HEK293T (cell line): ENCODE measurements at places on chromosomes 12 and 14.

- no peak for DNase-seq
These were observed 5.7 kb downstream of the NEUROD4 start for GRCh38 chr12:55025508-55025907.

DNA sequence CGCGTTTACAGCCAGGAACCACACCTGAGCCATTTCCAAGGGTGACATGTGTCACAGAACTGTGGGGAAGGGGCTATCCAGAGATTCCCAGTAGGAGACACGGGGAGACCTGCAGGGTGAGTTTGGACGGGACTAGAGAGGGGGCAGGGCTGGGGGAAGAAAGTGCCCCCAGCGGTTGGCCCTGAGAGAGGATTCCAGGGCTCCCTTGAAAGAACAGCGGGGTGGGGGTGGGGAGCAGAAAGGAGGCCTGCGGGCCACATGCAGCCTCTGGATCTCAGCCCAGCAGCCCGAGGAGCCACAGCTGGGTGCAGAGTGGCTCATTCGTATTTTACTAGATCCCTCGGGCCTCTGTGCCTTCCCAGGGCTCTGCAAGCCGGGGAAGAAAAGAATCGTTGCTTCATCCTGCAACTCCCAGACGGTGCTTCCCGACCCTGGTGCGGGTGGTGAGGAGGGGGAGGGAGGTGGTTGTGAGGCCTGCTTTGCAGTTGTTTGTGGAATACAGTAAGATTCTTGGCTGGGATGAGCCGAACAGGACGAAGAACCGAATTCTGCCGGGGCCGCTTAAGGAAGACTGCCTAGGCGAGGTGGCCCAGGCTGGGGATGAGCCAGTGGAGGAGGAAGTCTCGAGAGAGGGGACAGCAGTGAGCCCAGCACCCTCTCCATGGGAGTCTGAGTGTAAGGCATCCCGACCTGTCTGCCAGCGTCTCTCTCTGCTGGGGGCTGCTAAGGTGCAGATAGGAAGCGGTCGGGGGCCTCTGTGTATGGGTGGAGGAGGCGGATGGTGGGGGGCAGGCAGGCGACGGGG, 36.1 kb upstream of the ANKRD9 start:
- no peak for DNase-seq

- no peak for DNase-seq
These were observed 66.6 kb downstream of the BTG1 start for GRCh38 chr12:92079054-92079385.

- DNase-seq = peak; percentile 25
These were observed 31.5 kb upstream of the CCT2 start for GRCh38 chr12:69553628-69554248.

DNA sequence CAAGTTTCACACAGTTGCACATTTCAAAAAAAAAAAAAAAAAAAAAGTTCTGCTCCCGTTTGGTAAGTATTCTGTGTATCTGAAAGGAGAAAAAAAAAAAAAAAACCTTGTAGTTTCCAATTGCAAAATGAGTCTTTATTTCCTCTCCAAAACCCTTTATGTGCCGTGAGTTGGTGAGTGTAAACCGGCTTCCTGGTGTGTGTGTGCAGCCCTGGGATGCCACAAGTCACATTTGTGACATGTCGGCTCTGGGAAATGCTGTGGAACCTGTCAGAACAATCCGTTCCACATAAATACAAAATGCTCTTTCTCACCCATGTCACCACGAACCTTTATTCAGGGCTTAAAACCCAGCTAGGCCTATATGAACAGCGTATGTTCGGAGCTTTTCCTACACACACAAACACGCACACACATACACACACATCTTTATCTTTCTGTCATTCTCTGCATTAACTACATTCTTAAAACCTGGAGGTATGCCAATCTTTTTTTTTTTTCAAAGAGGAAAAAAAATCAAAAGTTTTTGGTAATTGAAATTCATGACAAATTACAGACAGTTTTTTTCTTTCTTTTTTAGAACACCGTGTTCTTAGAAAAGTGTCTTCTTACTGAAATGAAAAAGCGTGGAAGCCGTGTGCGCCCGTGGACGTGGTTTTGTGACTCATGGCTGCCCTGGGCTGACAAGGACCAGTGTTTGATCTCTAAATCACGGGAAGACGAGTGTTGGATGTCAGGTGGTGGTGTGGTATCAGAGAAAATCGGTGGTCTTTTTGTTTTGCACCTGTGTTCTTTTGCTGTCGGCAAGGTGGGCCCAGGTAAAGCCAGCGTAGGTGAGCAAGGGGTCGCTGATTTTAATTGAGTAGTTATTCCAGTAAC, 612.0 kb downstream of the VRK1 start:
- no peak for DNase-seq

GRCh38 chr14:96189281-96189711, 15.3 kb upstream of the BDKRB2 start:
- DNase-seq = no peak

- no peak for DNase-seq
These were observed 850.2 kb upstream of the TMEM132C start for GRCh38 chr12:127416796-127417195.

- no peak for DNase-seq
These were observed 6.0 kb downstream of the TMCC3 start for GRCh38 chr12:94644141-94644979.

GRCh38 chr14:60722107-60722356, 2.1 kb downstream of the SIX4 start:
- DNase-seq = no peak

- DNase-seq = no peak
These were observed 176.2 kb upstream of the PDZRN4 start for GRCh38 chr12:41011939-41012338.

DNA sequence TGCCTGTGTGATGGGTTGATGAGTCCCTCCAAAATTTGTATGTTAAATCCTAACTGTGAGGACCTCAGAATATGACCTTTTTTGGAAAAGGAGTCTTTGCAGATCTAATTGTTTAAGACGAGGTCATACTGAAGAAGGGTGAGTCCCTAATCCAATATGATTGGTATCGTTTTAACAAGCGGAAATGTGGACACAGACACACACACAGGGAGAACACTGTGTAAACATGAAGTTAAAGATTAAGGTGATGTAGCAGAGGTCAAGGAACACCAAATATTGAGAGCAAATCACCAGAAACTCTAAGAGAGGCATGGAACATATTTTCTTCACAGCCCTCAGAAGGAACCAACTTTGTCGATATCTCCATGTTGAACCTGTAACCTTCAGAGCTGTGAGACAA, 1106.7 kb downstream of the SLC6A15 start:
- DNase-seq = no peak

DNA sequence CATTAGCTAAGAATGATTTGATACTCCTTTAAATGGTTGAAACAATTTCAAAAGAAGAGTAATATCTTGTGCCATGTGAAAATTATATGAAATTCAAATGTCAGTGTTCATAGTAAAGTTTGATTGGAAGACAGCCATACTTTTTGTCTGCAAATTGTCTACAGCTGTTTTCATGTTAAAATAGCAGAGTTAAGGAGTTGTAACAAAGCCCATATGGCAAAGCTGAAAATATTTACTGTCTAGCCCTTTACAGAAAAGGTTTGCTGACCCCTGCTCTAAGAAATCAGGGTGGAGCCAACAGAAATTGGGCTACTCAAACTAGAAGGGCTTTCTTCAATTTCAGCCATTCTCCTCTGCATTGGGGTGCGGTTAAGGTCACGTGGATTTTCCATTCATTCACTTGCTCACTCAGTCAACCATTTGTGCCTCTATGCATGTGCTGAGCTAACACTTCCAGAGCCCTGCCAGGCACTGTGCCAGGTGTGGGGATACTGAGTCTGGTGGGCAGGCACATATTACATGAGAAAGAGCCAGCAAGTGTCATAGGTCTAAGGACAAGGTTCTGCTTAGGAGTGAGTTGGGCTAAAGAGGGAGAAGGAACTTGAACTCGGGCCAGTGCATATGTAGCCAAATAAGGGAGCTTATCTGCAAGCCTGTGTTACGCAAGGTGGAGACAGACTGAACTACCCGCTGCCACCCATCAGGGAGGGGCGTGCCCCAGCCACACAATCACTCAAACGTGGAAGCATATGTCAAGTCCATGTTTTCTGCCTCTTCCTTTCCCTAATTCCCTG, 139.8 kb upstream of the NOS1 start:
- no peak for DNase-seq

DNA sequence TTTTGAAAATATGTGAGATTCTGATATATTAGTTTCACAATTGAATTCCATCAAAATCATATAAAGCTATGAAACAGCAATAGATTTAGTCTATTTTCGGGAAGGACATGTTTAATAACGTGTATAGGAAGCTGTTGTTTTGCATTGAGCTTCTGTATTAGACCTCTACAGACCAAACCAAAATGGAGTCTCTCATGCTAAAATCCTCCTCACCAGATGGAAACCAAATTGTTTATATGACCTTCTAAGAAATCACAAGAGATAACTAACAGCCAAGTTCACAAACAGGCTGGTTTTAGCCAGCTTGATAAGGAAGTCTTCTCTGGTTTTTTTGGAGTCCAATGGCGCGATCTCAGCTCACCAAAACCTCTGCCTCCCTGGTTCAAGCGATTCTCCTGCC, 23.9 kb downstream of the L2HGDH start:
- no peak for DNase-seq

DNA sequence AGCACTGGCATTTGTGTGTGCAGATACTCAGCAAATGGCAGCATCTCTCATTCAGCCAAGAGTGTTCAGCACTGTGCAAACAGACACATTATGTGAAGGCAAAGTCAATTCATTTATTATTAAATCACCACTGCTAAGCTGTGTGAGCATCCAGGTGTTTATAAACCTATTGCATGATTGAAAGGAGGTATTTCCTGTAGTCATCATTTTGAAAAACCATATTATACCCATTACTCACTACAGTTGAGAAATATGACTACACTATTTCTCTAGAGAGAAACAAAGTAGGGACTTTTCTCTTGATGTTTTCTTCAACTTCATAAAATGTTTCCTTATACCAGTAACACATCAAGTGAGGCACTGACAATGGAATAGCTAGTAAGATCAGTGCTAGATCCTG, 13.7 kb downstream of the SPX start:
- no peak for DNase-seq

DNA sequence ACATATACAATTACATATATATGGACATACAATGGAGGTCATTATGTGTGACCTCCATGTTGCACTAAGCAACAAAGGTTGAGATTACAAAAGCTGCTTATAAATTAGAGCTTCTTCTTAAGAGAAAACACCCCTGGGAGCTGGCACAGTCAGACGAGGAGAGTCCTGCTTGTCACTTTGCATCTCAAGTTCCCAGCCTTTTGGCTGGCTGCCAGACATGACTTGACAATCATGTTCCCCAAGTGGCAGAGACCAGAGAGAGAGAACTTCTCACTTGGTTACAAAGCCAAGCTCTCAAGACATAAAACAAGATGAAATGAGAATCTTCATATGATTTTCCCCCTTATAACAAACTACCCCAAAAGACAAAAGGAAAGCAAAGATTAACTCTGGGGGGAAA, 8.5 kb upstream of the SYNJ2BP start:
- no peak for DNase-seq

- no peak for DNase-seq
These were observed 218.0 kb downstream of the DUSP6 start for GRCh38 chr12:89134213-89134770.

DNA sequence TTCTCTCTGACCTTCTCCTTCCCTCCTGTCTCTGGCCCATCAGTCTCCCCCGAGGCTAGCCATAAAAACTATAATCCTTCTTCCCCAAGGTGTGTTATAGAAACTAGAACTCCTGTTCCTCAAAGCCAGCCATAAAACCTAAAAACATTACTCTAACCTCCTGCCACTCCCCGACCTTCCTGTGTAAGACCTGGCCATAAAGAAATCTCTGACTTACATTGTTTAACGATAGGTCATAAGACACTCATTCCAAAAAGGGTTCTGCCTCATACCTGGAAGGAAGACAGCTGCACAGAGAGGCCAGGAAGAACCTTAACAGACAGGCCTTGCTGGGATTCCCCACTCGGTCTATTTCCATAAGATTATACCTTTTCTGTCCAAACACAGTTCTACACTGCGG, 70.9 kb upstream of the EEA1 start:
- DNase-seq = no peak

GRCh38 chr14:104438166-104438887, 141.2 kb upstream of the C14orf180 start:
- DNase-seq = no peak

GRCh38 chr14:101838476-101838875, 77.0 kb downstream of the PPP2R5C start:
- no peak for DNase-seq

DNA sequence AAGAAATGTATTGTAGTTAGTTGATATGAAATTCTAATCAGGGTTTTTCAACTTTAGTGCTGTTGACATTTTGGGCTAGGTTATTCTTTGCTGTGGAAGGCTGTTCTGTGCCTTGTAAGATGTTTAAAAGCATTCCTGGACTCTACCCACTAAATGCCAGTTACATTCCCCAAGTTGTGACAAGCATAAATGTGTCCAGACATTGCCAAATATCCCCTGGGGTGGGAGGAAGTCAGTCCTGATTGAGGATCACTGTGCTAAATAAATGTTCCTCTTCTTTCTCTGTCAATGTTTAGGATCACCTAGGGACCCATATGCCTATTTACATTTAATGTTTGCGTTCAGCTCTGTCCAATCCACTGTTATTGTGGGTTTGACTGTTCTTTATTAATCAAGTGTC, 268.3 kb downstream of the TMTC2 start:
- no peak for DNase-seq

DNA sequence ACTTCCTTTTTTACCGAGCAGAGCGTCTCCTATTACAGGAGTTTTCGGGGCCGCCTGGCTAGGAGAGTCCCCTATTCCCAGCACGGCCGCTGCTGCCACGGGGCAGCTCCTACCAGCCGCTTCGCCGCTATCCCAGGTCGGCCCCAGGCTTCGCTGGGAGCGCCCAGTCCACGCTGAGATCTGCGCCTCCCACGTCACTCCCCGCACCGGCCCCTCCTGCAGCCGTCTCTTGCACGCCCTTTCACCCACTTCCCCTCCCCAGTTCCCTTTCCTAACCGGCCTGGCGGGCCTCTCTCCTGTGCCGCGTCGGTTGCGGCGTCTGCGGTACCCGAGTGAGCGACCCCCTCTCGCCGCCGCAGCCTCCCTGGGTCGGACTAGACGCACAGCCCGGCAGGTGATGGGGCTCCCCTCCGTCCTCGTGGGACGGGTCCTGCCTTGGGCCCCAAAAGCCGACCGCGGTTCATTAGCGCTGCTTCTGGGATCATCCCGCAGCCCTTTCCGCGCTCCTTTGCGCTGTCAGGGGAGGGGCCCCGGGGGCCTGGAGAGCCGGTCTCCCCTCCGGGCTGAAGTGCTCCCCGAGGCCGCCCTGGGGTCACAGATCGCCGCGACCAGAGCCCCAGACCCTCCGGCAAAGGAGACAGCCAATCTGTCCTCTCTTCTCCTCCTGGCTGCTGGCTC, 1318.4 kb downstream of the TMEM121 start:
- no peak for DNase-seq

- DNase-seq = no peak
These were observed 746.1 kb downstream of the C12orf50 start for GRCh38 chr12:87283111-87283510.

DNA sequence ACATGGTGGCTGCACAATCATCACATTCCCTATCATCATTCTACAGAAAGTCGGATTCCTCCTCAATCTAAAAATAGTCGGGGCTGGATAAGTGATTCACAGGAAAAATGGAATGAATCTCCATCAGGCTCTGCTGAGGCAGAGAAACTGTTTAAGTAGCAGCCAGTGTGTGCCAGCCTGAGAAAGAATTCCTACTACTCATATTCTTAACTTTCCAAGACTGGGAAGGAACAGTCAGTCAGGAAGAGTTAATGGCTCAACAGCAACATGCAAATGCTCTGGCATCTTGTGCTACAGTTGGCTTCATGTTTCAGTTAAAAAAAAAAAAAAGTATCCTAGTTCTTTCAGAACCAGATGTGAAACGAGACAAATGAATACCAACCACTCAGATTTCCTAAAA, 187.0 kb downstream of the GRIP1 start:
- no peak for DNase-seq
